ENCODE measurements at places on chromosomes 6 and 20. TPM values are rescaled to one million over a fixed set of nuclear protein-coding genes. Genes with fewer than 3 reads are reported as not detected.

Gene NTSR1
- 2.8 TPM for polyA plus RNA-seq

Gene ARMH2
- polyA plus RNA-seq, result 0.34 TPM

Gene TREML2
- 1.1 TPM for polyA plus RNA-seq

Gene ZNF337
- polyA plus RNA-seq, result 2.1 TPM

GRCh38 chr20:5848711-5849505 is 98.7 kb downstream of the SHLD1 start:
- no peak for DNase-seq
- H3K4me3 ChIP-seq, result no peak overlapping the region
- no peaks in the 10 kb centered on the region for H3K4me1 ChIP-seq
- no peak overlapping the region for H3K27ac ChIP-seq

DNA sequence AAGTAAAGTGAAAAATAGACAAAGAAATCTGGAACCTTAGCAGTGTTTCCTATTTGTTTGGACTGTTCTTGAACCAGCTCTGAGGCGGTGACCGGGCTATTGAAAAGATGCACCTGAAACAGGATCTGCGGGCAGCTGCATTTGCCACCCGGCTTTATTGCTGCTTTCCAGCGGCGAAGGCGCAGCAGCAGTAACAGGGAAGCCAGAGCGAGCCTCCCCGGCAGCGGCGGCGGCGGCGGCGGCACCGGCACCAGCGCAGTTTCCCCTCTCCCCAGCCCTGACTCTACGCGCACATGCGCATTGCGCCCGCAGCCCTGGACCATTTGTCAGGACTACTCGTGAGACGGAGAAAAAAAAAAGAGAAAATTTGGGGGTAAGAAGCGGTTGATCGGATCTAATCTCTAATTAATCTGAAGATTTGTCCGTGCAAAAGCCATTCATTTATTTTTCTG is at the start of gene L3MBTL3:
Gene L3MBTL3, plus strand, starts transcription at position 290 of the 452 bp plus-strand sequence. CDS start 24,119 bp downstream, outside the sequence.
- no peaks in the 10 kb centered on the region for H3K36me3 ChIP-seq
- DNase-seq, result peak; percentile 81
- peak within 1 kb of the TSS; percentile 99 for H3K4me3 ChIP-seq
- H3K27ac ChIP-seq, result peak within 1 kb of the TSS; percentile 72

DNA sequence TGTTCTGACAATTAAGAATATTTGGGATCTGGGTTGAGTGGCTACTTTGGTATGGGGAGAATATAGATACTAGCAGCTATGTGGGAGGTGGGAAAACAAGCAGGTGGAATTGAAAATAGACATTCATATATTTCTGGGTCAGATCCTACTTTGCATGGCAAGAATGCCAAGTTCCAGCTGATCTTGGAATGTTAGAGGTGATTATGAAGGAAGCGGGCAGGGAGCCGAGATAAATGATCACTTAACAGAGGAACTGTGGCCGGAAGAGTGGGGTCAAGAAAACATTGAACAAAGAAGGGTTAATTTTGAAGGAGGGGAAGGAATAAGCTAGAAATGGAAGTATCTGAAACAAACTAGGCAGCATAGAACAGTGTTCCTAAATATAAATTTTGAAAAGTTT is 15.4 kb downstream of the PLCB1 start:
- H3K4me1 ChIP-seq, result peaks cover 25% of the 10 kb centered on the region
- H3K27ac ChIP-seq, result no peak overlapping the region
- DNase-seq, result no peak
- H3K36me3 ChIP-seq, result peaks cover 2% of the 10 kb centered on the region

- no peak for DNase-seq
- no peak overlapping the region for H3K27ac ChIP-seq
- H3K36me3 ChIP-seq, result no peaks in the 10 kb centered on the region
- no peak overlapping the region for H3K4me3 ChIP-seq
- H3K4me1 ChIP-seq, result no peaks in the 10 kb centered on the region
These were observed 91.1 kb upstream of the HIVEP1 start for GRCh38 chr6:11921017-11921438.

DNA sequence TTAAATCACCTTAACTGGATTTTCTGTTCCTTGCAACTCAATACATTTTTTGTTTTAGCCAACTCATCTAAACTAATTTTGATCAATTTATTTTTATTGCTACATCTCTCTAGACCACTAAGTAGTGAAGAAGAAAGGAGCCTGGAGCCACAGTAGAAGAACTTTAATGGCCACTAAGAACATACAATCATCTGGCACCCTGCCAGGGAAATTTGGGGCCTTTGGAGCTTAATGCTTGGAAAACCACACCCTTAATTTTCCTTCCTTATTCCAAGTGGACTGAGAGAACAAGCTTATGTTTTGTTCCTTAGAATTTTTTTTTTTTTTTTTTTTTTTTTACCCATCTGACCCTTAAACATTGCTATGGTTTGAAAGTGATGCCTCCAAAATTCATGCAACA is 12.0 kb upstream of the GMDS start:
- DNase-seq, result no peak
- H3K27me3 ChIP-seq, result no peaks in the 10 kb centered on the region
- no peaks in the 10 kb centered on the region for H3K4me1 ChIP-seq
- peaks cover 42% of the 10 kb centered on the region for H3K36me3 ChIP-seq

GRCh38 chr20:63175038-63175895 is 40.7 kb downstream of the YTHDF1 start:
- peaks cover 13% of the 10 kb centered on the region for H3K27me3 ChIP-seq
- H3K36me3 ChIP-seq, result no peaks in the 10 kb centered on the region
- H3K4me3 ChIP-seq, result no peak overlapping the region
- DNase-seq, result no peak
- H3K27ac ChIP-seq, result no peak overlapping the region
- no peaks in the 10 kb centered on the region for H3K4me1 ChIP-seq

DNA sequence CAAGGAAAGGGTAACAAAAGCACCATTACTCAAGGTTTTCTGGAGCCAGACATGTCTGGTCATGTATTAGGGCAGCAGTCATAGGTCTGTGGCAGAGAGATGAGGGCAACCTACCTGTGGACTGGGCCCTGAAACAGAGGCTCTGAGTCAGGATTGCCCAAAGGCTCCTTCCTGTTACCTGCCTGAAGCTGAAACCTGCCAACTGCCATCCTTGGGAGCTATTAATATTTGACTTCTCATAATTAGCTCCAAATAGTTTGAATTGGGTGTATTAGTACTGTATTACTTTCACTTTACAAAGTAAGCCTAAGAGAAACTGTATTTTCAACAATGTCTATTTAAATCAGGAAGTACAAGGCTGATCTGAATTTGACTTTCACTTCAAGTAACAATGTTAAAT is 72.0 kb upstream of the TBX18 start:
- H3K36me3 ChIP-seq, result no peaks in the 10 kb centered on the region
- H3K4me3 ChIP-seq, result no peak overlapping the region
- no peak for DNase-seq
- H3K4me1 ChIP-seq, result no peaks in the 10 kb centered on the region
- no peaks in the 10 kb centered on the region for H3K27me3 ChIP-seq
- H3K27ac ChIP-seq, result no peak overlapping the region

DNA sequence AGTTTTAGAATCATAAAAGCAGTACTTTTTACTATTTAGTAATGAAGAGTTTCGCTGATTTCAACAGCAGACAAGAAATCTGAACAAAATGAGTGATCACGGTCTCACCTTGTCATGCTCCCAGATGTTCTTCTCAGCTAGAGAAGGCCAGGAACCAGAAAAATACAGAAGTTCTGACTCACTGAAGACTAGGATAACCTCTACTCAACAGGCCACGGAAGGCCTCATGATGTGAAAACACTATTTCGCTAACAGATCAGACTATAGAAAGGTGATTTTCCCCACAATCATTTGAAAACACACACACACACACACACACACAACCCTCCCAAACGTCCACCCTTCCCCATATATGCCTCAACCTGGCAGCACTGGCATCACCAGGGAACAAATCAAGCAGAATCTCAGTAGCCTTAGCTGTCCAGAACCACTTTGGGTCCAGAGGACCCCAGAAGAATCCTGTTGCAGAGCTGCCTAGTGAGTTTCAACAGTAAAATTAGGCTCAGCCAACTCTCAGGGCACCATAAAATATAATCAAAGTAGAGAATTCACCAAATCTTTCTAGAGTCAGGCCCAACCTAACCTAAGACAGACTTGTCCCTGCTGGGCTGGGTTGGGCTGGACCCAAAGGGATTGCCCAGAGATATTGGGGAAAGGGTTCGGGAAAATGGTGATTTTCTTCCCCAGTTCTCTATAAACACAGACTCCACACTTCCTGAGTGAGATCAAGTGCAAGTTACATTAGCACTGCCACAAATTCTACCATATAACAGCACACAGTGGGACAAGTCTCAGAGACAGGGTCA is 7.9 kb downstream of the EXOC2 start:
- H3K27me3 ChIP-seq, result no peaks in the 10 kb centered on the region
- no peaks in the 10 kb centered on the region for H3K4me1 ChIP-seq
- peaks cover 4% of the 10 kb centered on the region for H3K36me3 ChIP-seq
- H3K27ac ChIP-seq, result no peak overlapping the region
- no peak overlapping the region for H3K4me3 ChIP-seq
